ENCODE measurements at places on chromosomes 3 and 15.

GRCh38 chr3:87397211-87397610 is 120.8 kb upstream of the POU1F1 start:
- peak; percentile 66 for DNase-seq

- DNase-seq, result no peak
Observed at GRCh38 chr15:99058421-99058870, 46.4 kb upstream of the SYNM start.

DNA sequence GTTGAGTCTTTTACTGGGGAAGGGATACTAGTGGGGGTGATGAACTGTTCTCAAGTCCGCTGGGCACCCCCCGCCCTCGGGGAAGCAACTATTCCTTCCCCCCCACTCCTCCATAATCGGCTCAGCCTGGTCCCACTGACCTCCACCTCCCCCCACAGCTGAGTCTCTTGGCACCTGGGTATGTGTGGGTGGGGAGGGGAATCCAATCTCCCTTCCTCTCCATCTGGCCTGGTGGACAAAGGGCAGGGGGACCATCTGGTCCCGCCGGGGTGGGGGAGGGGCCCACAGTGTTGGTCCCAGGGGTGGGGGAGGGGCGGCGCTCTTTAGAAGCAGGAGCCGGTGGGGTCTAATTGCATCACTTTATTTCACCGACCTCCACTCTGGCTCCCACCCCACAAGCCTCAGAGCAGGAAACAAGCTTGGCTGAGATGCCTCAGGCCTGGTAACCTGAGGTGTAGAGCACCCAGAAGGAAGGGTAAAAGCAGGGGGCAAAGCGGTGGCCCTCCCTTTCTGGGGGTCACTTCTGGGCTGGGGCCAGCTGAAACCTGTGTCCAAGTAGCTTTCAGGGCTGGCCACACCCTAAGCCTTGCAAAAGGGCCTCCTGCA is 1.0 kb upstream of the PCBP4 start:
- no peak for DNase-seq

DNA sequence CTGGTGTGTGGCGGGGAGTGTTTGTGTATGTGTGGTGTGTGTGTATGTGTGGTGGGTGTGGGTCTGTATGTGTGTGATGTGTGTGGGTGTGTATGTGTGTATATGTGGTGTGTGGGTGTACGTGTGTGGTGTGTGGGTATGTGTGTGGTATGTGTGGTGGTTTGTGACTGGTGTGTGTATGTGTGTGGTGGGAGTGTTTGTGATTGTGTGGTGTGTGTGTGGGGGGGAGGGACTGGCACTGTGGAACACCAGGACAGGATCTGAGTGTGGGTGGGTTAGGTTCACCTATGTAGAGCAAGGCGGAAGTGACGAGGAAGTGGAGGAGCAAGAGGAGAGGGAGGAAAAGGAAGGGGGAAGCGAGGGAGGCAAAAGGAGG is 510.8 kb downstream of the SHQ1 start:
- DNase-seq, result no peak

- DNase-seq, result no peak
Observed at GRCh38 chr3:183188895-183189462, 26.4 kb upstream of the LAMP3 start.

DNA sequence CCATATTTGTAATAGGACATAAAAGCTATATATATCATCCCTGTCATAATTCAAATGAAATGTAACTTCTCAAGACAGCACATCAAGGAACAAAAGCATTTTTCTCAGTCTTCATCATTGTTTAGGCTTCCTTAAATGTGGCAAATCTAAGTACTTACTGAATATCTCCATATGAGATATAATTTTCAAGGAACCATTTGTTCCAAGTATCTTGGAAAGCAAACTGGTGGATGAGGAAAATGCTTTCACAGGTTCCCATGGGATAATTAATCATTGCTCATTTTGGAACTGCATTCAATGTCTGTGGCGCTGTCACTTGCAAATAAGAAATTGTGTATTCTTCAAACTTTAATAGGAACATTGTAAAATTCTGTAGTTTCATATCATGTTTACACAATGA is 52.6 kb upstream of the ZNF385D start:
- no peak for DNase-seq

DNA sequence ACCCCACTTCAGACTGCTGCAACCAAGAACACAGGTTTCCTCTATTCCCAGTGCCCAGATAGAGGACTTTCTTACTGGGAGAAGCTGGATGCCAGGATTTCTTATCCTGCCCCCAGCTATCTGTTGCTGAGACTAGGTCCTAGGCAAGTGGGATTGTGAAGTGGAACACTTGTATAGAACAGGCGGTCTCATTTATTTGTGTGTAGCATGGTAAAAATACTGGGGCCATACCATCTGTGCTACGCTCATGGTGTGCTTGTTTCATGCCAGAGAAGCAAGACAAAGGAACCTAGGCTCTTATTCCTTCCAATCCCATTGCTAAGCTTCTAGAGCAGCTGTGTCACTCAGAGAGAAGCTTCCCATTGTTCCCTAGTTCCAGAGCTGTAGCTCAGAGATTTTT is 191.5 kb upstream of the EPHA6 start:
- DNase-seq, result no peak

DNA sequence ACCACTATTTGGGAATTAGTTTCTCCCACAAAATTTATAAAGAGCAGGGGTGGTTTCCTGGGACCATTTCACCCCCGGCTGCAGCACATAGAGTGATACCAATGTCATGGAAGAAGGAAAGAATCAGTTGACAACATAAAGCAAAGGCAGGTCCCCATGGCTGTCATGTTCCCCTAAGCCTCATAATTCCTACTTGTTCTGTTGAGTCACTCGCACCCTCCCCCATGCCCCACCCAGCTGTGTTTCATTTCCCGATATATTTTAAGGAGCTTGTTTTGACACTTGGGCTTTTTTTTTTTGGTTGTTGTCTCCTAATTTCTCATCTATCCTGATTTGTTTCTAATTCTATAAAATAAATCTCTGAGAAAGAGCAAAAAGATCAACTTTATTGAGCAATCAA is 24.9 kb downstream of the ERC2 start:
- no peak for DNase-seq

GRCh38 chr3:126329927-126330725 is 27.1 kb downstream of the KLF15 start:
- no peak for DNase-seq

GRCh38 chr3:189720736-189721417 is 89.7 kb downstream of the TP63 start:
- no peak for DNase-seq

GRCh38 chr3:62151591-62151990 is 221.8 kb downstream of the FEZF2 start:
- DNase-seq, result no peak

DNA sequence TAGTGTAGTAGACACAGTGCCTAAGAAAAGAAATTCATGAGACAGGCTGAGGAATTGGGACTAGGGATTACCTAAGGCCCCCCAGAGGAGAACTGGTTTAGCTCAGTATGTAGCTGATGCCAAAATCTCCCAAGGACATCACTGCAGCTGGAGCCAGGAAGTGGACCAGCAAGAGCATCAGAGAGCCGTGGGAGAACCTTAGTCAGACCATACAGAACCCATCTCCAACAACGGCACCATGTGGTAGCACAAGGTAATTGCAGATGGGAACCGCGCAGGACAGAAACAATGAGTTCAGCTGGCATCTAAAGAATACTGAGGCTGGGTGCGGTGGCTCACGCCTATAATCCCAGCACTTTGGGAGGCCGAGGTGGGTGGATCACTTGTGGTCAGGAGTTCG is 81.7 kb downstream of the WNT5A start:
- DNase-seq, result no peak

GRCh38 chr15:74856537-74856936 is 13.6 kb upstream of the ULK3 start:
- DNase-seq, result no peak

DNA sequence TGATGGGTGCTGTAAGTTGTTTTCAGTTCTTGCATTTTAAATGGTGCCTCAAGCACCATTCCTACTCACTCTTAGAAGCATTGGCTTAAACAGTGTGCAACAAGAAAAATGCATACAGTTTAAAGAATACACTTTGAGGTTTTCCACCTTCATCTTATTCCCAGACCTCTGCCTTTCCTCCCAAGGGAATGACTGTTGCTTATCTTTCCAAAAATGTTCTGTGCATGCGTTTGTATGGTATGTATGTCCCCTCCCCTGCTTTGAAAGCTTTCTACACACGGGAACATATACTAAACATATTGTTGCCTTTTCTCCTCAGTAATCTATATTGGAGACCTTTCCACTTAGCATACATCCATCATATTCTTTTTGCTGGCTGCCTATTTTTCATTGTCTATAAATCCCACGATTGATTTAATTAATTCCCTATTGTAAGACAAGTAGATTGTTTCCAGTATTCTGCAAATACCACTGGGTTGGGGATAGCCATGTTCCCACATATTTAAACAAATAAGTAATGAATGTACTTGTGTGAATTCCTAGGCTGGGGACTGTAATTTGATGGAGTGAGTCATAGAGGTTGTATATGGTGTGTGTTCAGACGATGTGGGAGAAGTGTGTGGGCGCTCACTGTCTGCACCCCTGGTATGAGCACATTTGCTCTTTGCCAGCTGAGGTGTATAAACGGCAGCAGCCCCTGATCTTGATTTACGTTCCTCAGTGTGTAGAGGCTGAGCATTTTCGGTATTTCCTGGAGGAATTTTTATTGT is 5.8 kb downstream of the TRAK1 start:
- DNase-seq, result no peak

DNA sequence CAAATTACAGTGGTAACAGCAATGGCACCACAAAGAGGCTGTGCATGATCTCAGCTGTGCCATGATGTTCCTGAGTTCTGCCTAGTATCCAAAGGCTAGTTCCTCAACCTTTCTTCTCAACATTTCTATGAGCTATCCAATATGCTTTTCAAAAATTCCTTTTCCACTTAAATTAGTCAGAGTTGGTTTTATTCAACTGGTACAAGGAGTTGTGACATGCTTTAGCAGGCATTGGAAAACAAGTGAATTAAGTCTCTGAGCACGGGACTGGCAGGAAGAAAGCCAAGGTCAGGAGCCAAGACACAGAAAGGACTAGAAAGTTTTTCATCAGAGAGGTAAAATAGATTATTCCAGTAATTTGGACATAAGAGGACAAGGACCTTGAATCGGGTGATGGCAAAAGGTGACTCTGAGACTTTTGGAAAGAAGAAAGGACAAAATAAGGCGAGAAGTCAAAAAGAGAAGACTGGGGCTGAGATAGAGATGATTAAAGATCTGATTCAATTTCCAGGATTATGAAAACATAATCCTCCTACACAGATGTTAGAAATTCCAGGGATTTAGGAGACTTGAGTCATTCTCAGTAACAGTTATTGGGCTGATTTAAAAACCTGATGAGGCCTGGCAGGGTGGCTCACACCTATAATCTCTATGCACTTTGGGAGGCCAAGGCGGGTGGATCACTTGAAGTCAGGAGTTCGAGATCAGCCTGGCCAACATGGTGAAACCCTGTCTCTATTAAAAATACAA is 36.1 kb downstream of the PBRM1 start:
- DNase-seq, result peak; percentile 39

DNA sequence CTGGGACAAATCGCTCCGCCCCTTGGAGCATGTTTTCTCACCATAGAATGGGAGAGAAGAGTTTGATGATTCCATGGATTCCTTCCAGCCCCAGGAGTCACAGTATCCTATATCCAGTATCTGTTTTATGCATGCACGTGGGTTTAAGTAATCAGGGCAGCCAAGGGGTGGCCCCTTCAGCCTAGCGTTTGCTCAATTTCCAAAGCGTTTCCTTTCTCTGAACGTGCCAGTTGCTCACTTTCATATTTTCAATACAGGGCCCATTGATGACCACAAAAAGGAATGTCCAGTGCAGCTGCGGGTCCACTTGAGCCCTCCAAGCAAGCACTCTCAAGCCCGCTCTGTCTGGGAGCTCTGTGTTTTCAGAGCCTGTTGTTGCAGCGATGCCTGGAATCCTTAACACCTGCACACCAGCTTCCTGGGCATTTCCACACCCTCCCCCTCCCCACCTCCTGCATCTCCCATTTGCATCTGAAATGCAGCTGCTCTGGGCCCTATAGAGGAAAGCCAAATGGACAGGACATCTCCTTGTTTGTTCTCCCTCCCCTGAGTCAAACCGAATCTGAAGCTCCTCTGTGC is 164.3 kb upstream of the LPP start:
- no peak for DNase-seq

GRCh38 chr3:12966847-12967605 is 106.2 kb downstream of the IQSEC1 start:
- no peak for DNase-seq

- DNase-seq, result no peak
Observed at GRCh38 chr3:171049861-171050444, 23.4 kb upstream of the SLC2A2 start.

- DNase-seq, result no peak
Observed at GRCh38 chr3:25719321-25719720, 54.6 kb upstream of the TOP2B start.

DNA sequence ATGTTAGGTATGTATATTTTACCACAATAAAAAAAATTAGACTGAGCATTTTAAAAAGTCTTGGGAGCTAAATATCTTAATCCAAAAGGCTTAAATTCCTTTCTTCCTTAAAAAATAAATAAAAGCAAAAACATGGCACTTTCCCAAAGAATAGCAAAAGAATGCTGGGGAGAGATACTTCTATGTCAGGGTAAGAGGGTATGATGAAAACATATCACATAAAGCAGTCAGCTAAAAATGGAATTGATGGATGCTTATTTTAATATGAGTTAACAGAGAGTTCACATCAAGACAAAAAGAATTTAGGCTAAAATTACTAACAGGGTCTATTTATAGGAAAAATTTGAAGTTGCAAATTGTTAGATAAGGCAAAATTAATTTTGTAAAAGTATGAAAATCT is 141.0 kb downstream of the MYLK start:
- DNase-seq, result no peak

DNA sequence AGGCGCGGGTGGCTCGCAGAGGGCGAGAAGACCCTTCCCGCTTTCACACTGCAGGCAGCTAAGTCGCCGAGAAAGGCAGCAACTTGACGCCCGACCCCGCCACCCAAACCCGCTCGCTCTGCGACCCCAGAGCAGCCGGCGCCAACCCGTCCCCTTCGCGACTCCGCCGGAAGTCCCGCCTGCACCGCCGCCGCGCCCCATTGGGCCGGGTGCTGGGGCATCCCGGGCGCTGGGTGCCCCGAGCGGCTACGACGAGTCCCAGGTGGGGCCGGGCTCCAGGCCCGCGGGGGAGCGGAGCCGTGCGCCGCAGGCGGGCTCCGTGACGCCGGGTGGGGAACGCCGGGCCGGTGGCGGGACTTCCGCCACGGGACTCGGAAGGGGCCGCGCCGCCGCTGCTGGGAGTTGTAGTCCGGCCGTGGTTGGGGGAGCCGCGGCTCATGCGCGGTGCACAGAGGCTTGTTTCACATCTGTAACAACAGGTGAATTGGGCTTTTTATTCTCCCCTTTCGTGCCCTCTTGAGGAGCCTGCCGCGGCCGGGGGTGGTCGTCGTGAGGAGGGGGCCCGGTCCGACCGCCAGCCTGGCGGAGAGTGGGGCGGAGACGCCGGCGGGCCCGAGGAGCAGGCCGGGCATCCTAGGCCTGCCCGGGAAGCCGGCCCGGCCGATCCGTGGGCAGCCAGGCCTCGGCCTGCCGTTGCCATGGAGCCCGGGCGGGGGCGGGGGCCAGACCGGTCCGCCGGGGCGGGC is at the start of gene DHX30:
Gene DHX30, plus strand, starts transcription at position 405 of the 746 bp plus-strand sequence. CDS start 7,546 bp downstream, outside the sequence.
- peak; percentile 68 for DNase-seq
